CD4-positive, alpha-beta memory T cell (primary cell): ENCODE measurements at places on chromosomes 1 and 21.

GRCh38 chr1:41051022-41051421 lies 29.5 kb upstream of the SLFNL1 start:
- no peak for DNase-seq

GRCh38 chr1:167132301-167133010 lies 38.6 kb downstream of the STYXL2 start:
- DNase-seq = no peak

DNA sequence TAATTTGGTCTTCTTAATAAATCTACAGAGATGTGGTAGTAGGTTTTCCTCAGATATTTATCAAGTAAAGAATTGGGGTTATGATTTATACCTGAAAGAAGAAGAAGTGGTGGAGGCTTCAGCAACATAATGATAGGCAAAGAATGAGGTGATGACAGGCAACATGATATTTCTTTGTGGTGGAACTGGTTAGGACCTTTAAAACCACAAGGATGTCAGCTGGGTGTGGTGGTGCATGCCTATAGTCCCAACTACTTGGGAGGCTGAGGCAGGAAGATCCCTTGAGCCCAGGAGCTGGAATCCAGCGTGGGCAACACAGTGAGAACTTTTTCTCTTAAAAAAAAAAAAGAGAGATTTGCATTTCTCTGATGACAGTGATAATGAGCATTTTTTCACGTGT lies 34.1 kb upstream of the COL11A1 start:
- DNase-seq = no peak

DNA sequence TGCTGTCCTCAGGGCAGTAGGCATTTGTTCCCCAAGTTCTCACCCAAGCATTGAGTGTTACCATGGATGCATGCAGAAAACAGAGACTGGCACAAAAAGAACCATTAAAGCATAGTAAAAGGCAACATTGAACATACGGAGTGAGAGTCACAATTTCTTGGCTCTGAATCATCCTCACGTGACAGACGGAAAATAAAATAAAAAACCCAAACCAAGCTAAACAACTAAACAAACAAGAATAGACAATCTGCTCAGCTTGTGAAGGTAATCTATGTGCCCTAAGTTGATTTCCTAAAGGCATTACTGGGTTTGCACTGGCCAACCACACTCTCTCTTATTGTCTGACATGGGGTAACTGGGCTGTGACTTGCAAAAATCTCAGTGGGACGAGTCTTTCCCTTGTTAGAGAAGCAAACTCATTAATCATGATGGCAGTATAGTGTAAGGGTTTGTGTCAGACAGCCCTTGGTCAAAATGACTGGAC lies 306.0 kb downstream of the ASTN1 start:
- no peak for DNase-seq

DNA sequence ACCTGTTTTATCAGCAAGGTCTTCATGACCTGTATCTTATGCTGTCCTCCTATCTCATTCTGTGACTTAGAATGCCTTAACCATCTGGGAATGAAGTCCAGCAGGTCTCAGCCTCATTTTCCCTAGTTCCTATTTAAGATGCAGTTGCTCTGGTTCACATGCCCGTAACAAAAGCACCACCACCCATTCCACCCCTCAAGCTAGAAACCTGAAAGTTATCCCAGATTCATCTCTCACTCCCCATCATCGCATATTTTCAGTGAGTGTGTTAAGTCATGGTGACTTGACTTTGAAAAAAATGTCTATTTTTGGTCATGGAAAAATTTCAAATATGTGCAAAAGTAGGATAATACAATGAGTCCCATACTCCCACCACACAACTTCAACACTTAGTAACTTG lies 11.7 kb downstream of the HMGN2 start:
- no peak for DNase-seq

GRCh38 chr1:67945733-67946374 lies 104.6 kb downstream of the DIRAS3 start:
- no peak for DNase-seq

- no peak for DNase-seq
Measured at GRCh38 chr1:45585496-45586075, 1.7 kb downstream of the NASP start.

GRCh38 chr1:108082738-108083562 lies 117.2 kb downstream of the SLC25A24 start:
- DNase-seq = no peak

GRCh38 chr1:21152423-21153100 lies 24.1 kb downstream of the EIF4G3 start:
- no peak for DNase-seq

DNA sequence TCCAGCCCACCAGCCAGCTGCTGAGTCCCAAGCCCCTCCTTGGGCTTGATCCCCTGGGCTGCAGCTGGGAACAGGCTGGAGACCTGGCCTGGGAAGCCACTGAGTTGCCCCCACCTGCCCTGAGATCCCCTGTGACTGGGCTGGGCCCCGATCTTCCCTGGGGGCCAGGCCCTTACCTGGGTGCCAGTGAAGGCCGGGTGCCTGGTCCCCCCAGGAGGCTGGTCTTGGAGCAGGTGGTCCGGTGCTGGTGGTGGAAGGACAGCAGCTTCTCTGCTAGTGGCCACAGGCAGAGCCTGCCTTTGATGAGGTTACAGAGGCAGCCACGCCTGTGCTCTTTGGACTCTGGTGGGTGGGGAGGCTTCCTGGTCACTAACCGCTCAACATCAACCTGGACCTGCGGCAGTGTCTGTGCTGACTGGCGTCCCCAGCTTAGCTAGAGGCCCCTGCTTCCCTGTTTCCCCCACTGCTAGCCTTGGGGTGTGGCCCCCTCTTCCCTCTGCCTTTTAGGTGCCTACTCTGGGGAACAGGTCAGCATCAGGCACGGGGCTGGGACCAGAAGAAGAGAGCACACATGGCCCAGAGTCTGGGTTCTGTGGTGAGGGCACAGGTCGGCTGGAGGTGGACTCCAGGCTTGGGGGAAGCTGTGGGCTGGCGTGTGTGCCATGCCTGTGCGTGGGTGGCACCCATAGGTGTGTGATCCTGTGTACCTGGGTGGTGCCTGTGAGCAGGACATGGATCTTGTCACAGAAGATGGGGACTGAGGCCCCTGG lies at the start of gene EPS8L3:
EPS8L3 (minus strand) TSS at position 278 of the 770 bp plus-strand sequence. CDS start 2,174 bp downstream, outside the sequence.
- DNase-seq = no peak

DNA sequence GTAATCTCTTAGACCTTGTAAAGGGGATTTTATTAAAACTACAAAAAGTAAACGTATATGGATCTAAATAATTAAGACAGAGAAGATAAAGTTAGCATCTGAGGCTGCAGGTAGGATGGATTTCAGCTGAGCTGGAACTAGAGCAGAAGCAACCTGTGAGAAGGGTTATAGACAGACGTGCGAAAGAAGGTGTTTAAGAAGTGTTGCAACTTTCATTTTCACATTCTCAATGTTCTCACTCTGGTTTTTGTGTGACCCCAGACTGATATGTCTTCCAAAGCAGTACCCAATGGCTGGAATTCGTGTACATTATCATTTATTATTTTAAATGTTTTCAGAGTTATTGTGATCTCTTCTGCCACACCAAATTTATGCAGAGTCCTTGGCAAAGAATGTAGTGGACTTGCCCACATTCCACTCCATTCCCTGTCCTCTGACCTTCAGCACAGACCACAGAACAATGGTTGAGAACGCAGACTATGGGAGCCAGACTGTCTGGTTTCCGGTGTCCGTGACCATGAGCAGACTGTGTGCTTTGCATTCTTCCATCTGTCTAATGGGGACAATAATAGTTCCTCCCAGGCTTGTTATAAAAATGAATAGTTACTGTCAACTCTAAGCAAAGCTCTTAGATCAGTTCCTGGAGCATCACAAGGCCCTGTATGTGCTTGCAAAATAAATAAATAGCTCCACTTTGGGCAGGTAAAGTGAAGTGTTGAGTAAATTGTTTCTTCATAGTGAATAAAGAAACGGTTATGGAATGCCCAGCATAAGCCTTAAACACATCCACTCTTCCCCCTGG lies 140.6 kb upstream of the SAMSN1 start:
- no peak for DNase-seq

- DNase-seq = no peak
Measured at GRCh38 chr21:46110499-46111192, 12.7 kb downstream of the COL6A2 start.
